Breast epithelium (tissue), 4 donors: ENCODE measurements at places on chromosomes 5 and 9. TPM values are rescaled to one million over a fixed set of nuclear protein-coding genes. Genes with fewer than 3 reads are reported as not detected.

DNA sequence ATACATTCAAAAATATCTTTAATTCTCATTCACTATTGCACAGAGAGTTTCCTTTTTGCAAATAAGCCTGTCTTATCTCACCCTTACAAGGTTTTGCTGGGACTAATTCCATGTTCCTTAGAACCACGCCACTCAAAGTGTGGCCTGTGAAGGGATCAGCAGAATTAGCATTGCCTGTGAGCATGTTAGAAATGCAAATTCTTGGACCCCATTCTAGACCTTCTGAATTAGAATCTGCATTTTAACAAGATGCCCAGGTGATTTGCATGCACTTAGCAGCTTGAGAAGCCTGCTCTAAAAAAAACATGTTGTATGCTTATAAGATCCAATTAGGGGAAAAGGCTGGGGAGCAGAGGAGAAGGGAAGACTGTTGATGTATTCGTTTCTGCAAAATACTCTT is 460.0 kb downstream of the NTRK2 start:
- no peaks in the 10 kb centered on the region for H3K27me3 ChIP-seq
- H3K4me3 ChIP-seq, result no peak overlapping the region
- no peaks in the 10 kb centered on the region for H3K4me1 ChIP-seq
- no peak for DNase-seq
- no peak overlapping the region for H3K27ac ChIP-seq

GRCh38 chr9:35892051-35892450 is 14.0 kb upstream of the HRCT1 start:
- H3K27ac ChIP-seq, result no peak overlapping the region
- no peaks in the 10 kb centered on the region for H3K27me3 ChIP-seq
- no peak overlapping the region for H3K4me3 ChIP-seq
- no peak for DNase-seq
- H3K4me1 ChIP-seq, result no peaks in the 10 kb centered on the region

Gene GPR150
- total RNA-seq, result not detected

DNA sequence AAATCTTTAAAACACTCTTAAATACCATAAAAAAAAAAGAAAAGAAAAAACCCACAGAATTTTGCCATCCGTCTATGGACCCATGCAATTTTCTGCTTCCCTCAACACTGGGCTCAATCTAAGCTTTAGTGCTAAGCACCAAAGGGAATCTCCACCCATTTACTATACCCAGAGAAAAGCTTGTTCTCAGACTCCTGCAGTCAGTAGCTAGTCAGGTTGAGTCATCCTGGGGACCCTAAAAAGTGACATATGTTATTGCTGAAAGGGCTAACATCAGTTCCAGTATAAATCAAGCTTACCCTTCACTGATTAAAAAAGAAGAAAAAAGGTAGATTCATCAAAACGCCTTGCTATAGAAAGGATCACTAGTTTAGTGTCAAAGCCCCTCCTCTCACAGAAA is 177.6 kb downstream of the MUSK start:
- H3K36me3 ChIP-seq, result no peaks in the 10 kb centered on the region
- no peak for DNase-seq
- H3K4me1 ChIP-seq, result no peaks in the 10 kb centered on the region

DNA sequence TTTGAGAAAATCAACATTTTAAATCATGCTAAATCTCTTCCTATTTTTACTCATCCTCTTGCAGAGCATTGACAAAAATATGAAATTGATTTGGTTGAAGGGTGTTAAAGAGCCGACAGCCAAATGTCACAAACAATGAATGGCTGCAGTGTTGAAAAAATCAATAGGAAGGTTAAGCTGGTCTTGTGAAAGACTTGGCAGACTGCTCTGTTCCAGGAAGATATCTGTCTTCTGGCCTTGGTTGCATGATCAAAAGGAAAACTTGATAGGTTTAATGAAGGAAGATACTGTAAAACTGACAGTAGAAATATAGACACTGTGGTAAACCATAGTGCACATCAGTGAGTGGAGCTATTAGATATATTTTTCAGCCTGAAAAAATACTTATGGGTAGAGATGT is 103.6 kb downstream of the PBX3 start:
- H3K27me3 ChIP-seq, result no peaks in the 10 kb centered on the region
- H3K4me1 ChIP-seq, result no peaks in the 10 kb centered on the region
- DNase-seq, result no peak
- no peak overlapping the region for H3K4me3 ChIP-seq
- no peak overlapping the region for H3K27ac ChIP-seq

GRCh38 chr5:39717176-39717897 is 292.6 kb upstream of the DAB2 start:
- peaks cover 3% of the 10 kb centered on the region for H3K4me1 ChIP-seq
- H3K27ac ChIP-seq, result no peak overlapping the region
- H3K27me3 ChIP-seq, result no peaks in the 10 kb centered on the region
- no peak for DNase-seq

GRCh38 chr5:124665035-124665434 is 81.4 kb downstream of the ZNF608 start:
- DNase-seq, result no peak
- no peak overlapping the region for H3K27ac ChIP-seq
- H3K4me3 ChIP-seq, result no peak overlapping the region

- no peaks in the 10 kb centered on the region for H3K36me3 ChIP-seq
- DNase-seq, result no peak
- no peak overlapping the region for H3K27ac ChIP-seq
- H3K4me1 ChIP-seq, result no peaks in the 10 kb centered on the region
Observed at GRCh38 chr5:104955479-104955878, 1392.9 kb upstream of the NUDT12 start.

GRCh38 chr5:103207653-103208052 is 50.9 kb upstream of the MACIR start:
- DNase-seq, result no peak
- H3K4me3 ChIP-seq, result no peak overlapping the region
- H3K27ac ChIP-seq, result no peak overlapping the region
- H3K27me3 ChIP-seq, result no peaks in the 10 kb centered on the region

GRCh38 chr9:93110311-93110855 is 14.4 kb downstream of the CARD19 start:
- H3K27ac ChIP-seq, result no peak overlapping the region
- H3K4me1 ChIP-seq, result no peaks in the 10 kb centered on the region
- no peaks in the 10 kb centered on the region for H3K36me3 ChIP-seq
- peak; percentile 51 for DNase-seq
- H3K27me3 ChIP-seq, result no peaks in the 10 kb centered on the region
- no peak overlapping the region for H3K4me3 ChIP-seq

Gene C9orf153
- 0.59 TPM for total RNA-seq

DNA sequence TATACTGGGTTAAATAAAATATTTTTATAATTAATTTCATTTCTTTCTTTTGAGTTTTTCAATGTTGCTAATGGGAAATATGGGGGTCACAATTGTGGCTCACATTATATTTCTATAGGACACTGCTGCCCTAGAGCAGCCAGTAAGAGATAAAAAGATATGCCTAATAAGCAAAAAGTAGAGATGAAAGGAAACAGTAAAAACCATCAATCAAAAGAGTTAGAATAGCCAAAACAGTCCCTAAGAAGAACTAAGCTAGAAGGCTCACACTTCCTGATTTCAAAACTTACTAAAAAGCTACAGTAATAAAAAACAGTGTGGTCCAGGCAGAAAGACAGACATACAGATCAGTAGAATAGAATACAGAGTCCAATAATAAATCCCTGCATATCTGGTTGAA is 104.4 kb downstream of the FANCC start:
- no peak overlapping the region for H3K4me3 ChIP-seq
- no peak overlapping the region for H3K27ac ChIP-seq
- no peaks in the 10 kb centered on the region for H3K27me3 ChIP-seq

Gene TMC1
- 0.16 TPM for total RNA-seq

GRCh38 chr5:143775258-143775657 is 36.7 kb upstream of the HMHB1 start:
- no peak for DNase-seq
- H3K36me3 ChIP-seq, result no peaks in the 10 kb centered on the region
- H3K4me1 ChIP-seq, result no peaks in the 10 kb centered on the region
- no peaks in the 10 kb centered on the region for H3K27me3 ChIP-seq

Gene WNT8A
- total RNA-seq, result not detected

Gene SHISAL2B
- total RNA-seq, result not detected

GRCh38 chr9:68981789-68982188 is 32.1 kb downstream of the PRKACG start:
- no peak overlapping the region for H3K4me3 ChIP-seq
- H3K36me3 ChIP-seq, result no peaks in the 10 kb centered on the region
- H3K4me1 ChIP-seq, result no peaks in the 10 kb centered on the region
- H3K27me3 ChIP-seq, result no peaks in the 10 kb centered on the region
- no peak for DNase-seq

GRCh38 chr9:109817146-109817845 is 37.3 kb downstream of the PALM2AKAP2 start:
- H3K27ac ChIP-seq, result peak overlapping the region; percentile 73
- no peaks in the 10 kb centered on the region for H3K36me3 ChIP-seq
- H3K4me3 ChIP-seq, result no peak overlapping the region

DNA sequence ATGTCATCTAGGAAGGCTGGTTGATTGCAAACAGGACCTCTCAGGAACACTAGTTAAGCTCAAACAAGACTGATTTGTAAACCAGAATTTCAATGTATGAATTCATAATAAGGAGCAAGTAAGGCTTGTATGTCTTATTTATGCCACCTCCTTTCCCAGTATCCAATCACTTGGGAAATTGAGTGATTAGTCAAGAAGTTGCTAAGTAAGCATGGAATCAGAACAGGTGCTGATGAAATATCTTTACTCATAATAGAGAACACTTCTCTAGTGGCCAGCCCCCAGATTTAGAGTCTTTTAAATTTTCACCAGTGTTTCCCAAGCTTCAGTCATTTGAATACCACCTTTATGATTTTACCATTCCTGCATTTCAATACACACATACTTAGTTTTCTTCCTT is 5.3 kb upstream of the DDX4 start:
- no peak for DNase-seq
- no peaks in the 10 kb centered on the region for H3K4me1 ChIP-seq
- H3K4me3 ChIP-seq, result no peak overlapping the region
- H3K36me3 ChIP-seq, result no peaks in the 10 kb centered on the region
- H3K27ac ChIP-seq, result no peak overlapping the region

GRCh38 chr9:119369680-119370366 is 588 bp upstream of the BRINP1 start:
- DNase-seq, result no peak
- peaks cover 5% of the 10 kb centered on the region for H3K27me3 ChIP-seq
- peak overlapping the region; percentile 28 for H3K4me3 ChIP-seq
- H3K4me1 ChIP-seq, result no peaks in the 10 kb centered on the region
- no peak overlapping the region for H3K27ac ChIP-seq
- H3K36me3 ChIP-seq, result no peaks in the 10 kb centered on the region

DNA sequence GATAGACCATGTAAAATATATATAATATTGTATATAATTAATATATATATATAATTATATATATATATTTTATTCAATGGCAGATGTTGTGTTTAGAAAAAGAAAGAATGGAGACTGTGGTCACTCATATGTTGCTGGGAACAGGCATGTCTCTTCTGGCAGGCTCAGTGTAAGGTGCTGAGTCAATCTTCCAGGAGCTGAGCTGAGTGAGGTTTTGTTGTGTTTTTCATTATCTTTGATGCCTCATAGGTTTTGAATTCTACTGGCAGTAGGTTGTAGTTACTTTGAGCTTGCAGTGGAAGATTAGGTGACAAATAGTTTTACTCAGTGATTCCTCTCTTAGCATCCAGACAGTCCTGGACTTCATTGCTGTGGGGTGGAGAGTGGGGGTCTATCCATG is 561.3 kb downstream of the IRX1 start:
- DNase-seq, result no peak
- no peak overlapping the region for H3K4me3 ChIP-seq
- no peaks in the 10 kb centered on the region for H3K27me3 ChIP-seq
- H3K4me1 ChIP-seq, result no peaks in the 10 kb centered on the region
- H3K27ac ChIP-seq, result no peak overlapping the region

DNA sequence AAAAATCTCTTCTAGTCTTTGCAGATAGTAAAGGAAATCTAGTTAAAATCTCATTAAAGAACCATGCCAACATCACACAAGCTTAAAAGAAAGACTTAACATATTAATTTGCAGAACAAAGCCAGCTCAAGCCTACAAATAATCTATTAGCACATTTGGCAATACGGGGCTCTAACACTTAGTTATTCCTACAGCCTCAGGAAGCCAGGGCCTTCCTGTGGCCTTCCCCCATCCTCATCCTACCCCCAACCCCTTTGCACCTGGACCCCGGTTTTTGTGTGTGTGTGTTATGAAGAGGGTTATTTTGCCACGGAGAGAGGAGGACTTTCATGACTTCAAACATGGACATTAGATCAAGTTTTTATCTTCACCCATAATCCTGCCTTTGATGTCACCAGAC is 64.6 kb downstream of the FOXB2 start:
- H3K27me3 ChIP-seq, result no peaks in the 10 kb centered on the region
- no peak for DNase-seq
- no peak overlapping the region for H3K27ac ChIP-seq
- no peaks in the 10 kb centered on the region for H3K4me1 ChIP-seq
- no peaks in the 10 kb centered on the region for H3K36me3 ChIP-seq
- no peak overlapping the region for H3K4me3 ChIP-seq
